Spinal cord (tissue), 10 donors: ENCODE measurements at places on chromosomes 6 and 20. TPM values are rescaled to one million over a fixed set of nuclear protein-coding genes. Genes with fewer than 3 reads are reported as not detected.
A peak's percentile ranks its signal among the peaks of the same experiment; 100 is the strongest.

- H3K36me3 ChIP-seq: peaks cover 5% of the 10 kb centered on the region
- DNase-seq: no peak
- peaks cover 28% of the 10 kb centered on the region for H3K4me1 ChIP-seq
- no peaks in the 10 kb centered on the region for H3K27me3 ChIP-seq
- no peak overlapping the region for H3K27ac ChIP-seq
- H3K4me3 ChIP-seq: no peak overlapping the region
These were observed 35.9 kb downstream of the DUSP22 start for GRCh38 chr6:328136-328670.

GRCh38 chr6:111888928-111889695, 15.9 kb upstream of the FYN start:
- peaks cover 4% of the 10 kb centered on the region for H3K4me1 ChIP-seq
- peak; percentile 87 for DNase-seq

The FAM83C gene
- total RNA-seq: not detected

The LAMP5 gene
- total RNA-seq: 27.4 TPM

DNA sequence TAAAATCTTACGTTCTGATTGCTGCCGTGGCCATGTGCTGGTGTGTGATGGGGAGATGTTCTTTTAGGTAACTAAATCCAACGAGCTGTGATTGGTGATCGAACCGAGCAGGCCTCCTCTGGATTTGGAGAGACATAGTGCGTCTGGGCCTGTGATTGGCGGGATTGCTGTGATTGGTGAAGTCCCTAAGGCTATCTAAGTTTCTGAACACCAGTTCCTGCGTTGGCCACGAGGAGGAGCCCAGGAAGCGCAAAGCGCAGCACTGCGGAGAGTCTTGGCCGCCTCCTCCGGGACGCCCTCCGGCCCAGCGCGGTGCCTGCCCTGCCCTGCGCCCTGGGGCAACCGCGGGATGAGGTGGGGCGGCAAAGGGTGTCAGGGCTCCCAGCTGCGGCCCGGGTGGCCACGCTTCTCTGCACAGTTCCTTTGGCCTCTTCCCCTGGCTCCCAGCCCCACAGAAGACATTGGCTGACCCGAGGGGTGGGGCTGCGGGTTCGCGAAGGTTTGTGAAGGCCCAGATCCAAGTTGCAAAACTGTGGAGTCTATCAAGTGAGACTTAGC, 33.0 kb downstream of the HNF4A start:
- H3K4me3 ChIP-seq: no peak overlapping the region
- H3K36me3 ChIP-seq: no peaks in the 10 kb centered on the region
- no peaks in the 10 kb centered on the region for H3K4me1 ChIP-seq
- peak; percentile 35 for DNase-seq
- no peak overlapping the region for H3K27ac ChIP-seq

GRCh38 chr6:98946879-98947410, 801 bp downstream of the FBXL4 start:
- no peaks in the 10 kb centered on the region for H3K27me3 ChIP-seq
- peak overlapping the region; percentile 85 for H3K27ac ChIP-seq
- peaks cover 3% of the 10 kb centered on the region for H3K4me1 ChIP-seq
- H3K36me3 ChIP-seq: no peaks in the 10 kb centered on the region
- H3K4me3 ChIP-seq: peak overlapping the region; percentile 69

- H3K4me1 ChIP-seq: peaks cover 31% of the 10 kb centered on the region
- no peaks in the 10 kb centered on the region for H3K36me3 ChIP-seq
- H3K27ac ChIP-seq: peak overlapping the region; percentile 54
- H3K27me3 ChIP-seq: no peaks in the 10 kb centered on the region
- no peak for DNase-seq
These were observed 116.5 kb downstream of the TCP11 start for GRCh38 chr6:35024551-35025054.

The RNF144B gene
- total RNA-seq: 8.6 TPM

DNA sequence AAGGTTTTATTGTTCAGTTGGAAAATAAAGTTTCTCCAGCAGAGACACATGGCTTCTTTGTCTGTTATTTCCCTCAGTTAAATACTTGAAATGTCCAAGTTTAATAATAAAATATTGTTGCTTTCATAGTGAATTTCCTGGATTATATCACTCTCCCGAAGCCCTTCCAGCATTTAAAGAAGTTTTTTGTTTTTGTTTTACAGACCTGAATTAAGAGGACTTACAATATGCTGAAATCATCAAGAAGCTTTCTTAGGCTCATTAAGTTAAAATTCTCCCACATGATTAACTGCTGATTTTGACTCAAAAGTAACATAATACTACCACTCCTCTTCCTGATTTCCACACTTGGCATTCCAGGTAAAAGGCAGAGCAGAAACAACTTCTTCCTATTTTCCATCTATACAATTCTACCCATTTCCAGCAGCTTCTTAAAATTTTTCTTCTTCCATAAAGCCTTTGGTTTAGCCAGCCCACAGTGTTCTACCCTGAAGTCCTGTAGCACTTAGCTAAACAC, 35.8 kb downstream of the PDSS2 start:
- H3K4me3 ChIP-seq: no peak overlapping the region
- H3K27me3 ChIP-seq: no peaks in the 10 kb centered on the region
- H3K4me1 ChIP-seq: no peaks in the 10 kb centered on the region
- no peak overlapping the region for H3K27ac ChIP-seq

DNA sequence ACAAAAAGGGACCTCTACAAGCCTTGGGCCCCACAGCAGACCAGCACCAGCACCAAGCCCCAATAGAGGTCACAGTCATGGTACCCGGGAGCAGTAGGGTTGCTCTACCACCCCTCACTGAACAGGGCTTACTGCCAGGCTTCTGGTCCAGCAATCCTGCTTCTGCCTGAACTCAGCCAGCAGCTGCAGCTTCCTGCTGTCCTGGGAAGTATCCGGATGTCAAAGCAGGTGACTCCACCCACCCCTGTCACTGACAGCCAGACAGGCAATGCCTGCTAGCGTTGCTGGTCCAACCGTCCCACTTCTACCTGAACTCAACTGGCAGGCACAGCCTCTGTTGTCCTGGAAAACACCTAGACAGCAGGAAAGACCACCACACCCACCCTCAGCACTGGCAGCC, 47.0 kb upstream of the PCSK2 start:
- H3K27me3 ChIP-seq: no peaks in the 10 kb centered on the region
- no peaks in the 10 kb centered on the region for H3K36me3 ChIP-seq
- H3K4me1 ChIP-seq: no peaks in the 10 kb centered on the region
- no peak overlapping the region for H3K4me3 ChIP-seq
- DNase-seq: no peak
- H3K27ac ChIP-seq: no peak overlapping the region

GRCh38 chr20:497979-498378, 35.6 kb upstream of the TBC1D20 start:
- H3K36me3 ChIP-seq: peaks cover 23% of the 10 kb centered on the region
- H3K4me1 ChIP-seq: no peaks in the 10 kb centered on the region
- H3K27ac ChIP-seq: no peak overlapping the region
- H3K4me3 ChIP-seq: no peak overlapping the region

GRCh38 chr6:117907601-117908245, 659 bp downstream of the SLC35F1 start:
- DNase-seq: no peak
- no peaks in the 10 kb centered on the region for H3K36me3 ChIP-seq
- H3K4me3 ChIP-seq: peak overlapping the region; percentile 79
- no peaks in the 10 kb centered on the region for H3K4me1 ChIP-seq

- no peak overlapping the region for H3K27ac ChIP-seq
- no peak for DNase-seq
These were observed 28.5 kb downstream of the HLA-B start for GRCh38 chr6:31328355-31328960.

DNA sequence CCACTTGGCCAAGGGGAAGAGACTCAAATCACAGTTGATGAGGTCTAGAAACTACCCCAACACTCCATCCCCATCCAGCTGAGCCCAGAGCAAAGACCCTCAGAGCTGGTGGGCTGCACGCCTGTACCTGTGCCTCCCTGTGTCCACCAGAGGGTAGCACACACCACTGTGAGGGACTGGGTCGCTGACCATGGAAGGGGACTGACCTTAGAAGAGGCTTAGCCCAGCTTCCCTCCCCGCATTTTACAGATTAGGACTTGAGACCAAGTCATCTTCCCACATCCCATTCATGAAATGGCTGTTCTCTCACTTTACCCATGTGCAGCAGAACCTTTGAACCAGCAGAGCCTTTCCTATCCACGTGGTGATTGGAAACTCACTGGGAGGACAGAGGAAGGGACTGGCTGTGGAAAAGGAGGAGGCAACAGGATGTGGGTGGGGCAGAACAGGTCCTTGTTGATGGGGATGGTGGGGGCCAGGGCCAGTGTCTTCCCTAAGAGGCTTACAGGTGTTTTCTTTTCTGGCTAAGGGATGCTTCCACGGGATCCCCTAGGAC, 44.3 kb downstream of the CPXM1 start:
- peaks cover 25% of the 10 kb centered on the region for H3K36me3 ChIP-seq
- H3K27ac ChIP-seq: no peak overlapping the region
- peaks cover 16% of the 10 kb centered on the region for H3K4me1 ChIP-seq
- no peak overlapping the region for H3K4me3 ChIP-seq

GRCh38 chr6:11258260-11259237, 26.1 kb upstream of the NEDD9 start:
- H3K4me1 ChIP-seq: peaks cover 3% of the 10 kb centered on the region
- H3K27me3 ChIP-seq: no peaks in the 10 kb centered on the region
- H3K4me3 ChIP-seq: no peak overlapping the region
- no peak overlapping the region for H3K27ac ChIP-seq
- H3K36me3 ChIP-seq: no peaks in the 10 kb centered on the region

The RNF8 gene
- total RNA-seq: 22.8 TPM

The BPIFB1 gene
- total RNA-seq: not detected

The GLP1R gene
- total RNA-seq: 0.61 TPM

GRCh38 chr6:133016631-133017030, 202.3 kb downstream of the RPS12 start:
- no peaks in the 10 kb centered on the region for H3K4me1 ChIP-seq
- no peak overlapping the region for H3K4me3 ChIP-seq
- H3K27me3 ChIP-seq: no peaks in the 10 kb centered on the region
- no peak overlapping the region for H3K27ac ChIP-seq
- no peak for DNase-seq

DNA sequence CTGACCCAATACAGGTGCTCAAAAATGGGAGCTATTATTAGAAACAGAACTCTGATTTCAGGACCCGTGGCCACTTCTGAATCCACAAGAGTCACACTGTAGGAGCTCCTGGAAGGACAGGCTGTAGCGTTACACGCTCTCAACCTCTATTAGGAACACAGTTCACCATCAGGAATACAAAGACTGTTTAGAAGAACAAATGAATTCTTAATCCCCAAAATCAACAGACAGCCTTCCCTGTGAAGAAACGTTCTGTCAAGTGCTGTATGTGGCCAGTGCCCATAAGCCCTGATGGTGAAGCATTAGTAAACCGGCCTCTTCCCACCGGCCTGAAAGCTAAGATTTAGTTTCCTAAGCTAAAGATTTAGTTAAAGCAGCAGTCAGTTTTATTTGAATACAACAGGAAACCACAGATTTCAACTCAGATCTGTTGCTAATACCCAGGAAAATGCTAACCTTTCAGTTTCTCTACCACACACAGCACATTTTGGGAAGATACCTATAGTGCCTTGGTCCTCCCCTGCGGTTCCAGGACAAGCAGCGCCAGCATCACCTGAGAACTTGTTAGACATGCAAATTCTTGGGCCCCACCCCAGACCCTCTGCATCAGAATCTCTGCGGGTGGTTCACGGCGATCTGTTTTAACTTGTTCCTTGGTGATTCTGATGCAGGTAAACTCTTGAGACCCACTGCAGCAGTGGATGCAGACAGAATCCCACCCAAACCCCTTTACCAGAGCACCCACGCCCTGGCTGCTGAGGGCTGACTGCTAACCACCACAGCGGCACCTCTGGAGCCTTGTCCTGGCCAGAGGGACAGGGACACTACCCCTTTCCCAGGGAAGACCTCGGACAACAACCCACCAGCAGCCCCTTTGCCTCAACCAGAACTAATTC, 33.4 kb downstream of the MTRES1 start:
- H3K27ac ChIP-seq: no peak overlapping the region
- H3K36me3 ChIP-seq: no peaks in the 10 kb centered on the region
- no peaks in the 10 kb centered on the region for H3K4me1 ChIP-seq
- DNase-seq: no peak

The ALDH8A1 gene
- total RNA-seq: 1.1 TPM

DNA sequence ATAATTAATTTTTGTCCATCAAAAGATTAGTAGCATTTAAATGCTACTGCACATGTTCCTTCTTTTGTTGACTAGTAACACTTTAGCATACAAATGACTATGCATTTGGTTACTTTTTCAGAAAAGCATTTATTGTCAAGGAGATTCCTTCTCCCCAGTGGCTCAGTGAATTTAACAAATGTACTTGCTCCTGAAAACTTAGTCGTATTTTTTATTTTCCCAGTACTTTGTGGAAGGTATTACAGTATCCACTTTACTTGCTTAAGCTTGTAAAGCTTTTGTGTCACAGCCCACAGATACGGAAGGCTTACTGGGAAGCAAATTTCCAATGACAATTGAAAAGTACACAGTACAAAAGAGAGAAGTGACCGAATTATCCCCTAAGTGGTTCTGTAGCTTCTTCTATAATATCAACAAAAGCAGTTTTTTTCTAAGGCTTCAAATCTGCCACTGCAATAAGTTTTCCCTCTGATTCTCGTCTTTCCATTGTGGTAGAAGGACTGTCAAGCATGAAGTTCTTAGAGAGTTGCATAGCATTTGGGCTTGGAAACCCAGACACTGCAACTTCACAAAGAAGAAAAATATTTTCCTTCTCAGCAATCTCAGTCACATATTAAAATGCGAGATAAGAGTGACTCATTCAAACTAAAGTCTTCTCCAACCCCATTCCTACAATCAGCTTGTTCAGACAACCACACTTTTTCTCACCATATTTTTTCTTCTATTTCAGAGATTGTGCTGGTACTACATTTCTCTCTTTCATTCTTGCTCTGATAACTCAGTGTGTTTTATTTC, 431.2 kb downstream of the GRIK2 start:
- H3K4me3 ChIP-seq: no peak overlapping the region
- H3K4me1 ChIP-seq: no peaks in the 10 kb centered on the region

The HLA-DOA gene
- total RNA-seq: 5.8 TPM

The POPDC3 gene
- 9.0 TPM for total RNA-seq

- H3K27ac ChIP-seq: no peak overlapping the region
- DNase-seq: no peak
- peaks cover 26% of the 10 kb centered on the region for H3K4me1 ChIP-seq
- no peaks in the 10 kb centered on the region for H3K36me3 ChIP-seq
- H3K27me3 ChIP-seq: peaks cover 3% of the 10 kb centered on the region
These were observed 115.2 kb downstream of the TOX2 start for GRCh38 chr20:44029848-44030230.

GRCh38 chr20:39946053-39946810, 742.8 kb downstream of the MAFB start:
- H3K27me3 ChIP-seq: no peaks in the 10 kb centered on the region
- no peaks in the 10 kb centered on the region for H3K4me1 ChIP-seq
- no peak overlapping the region for H3K4me3 ChIP-seq
- H3K27ac ChIP-seq: no peak overlapping the region
- no peaks in the 10 kb centered on the region for H3K36me3 ChIP-seq

- DNase-seq: no peak
- H3K4me1 ChIP-seq: peaks cover 8% of the 10 kb centered on the region
- no peaks in the 10 kb centered on the region for H3K27me3 ChIP-seq
These were observed 65.1 kb upstream of the TOP1 start for GRCh38 chr20:40963505-40963845.

The RCAN2 gene
- total RNA-seq: 57.5 TPM

- no peak overlapping the region for H3K27ac ChIP-seq
- no peak for DNase-seq
- H3K4me1 ChIP-seq: no peaks in the 10 kb centered on the region
- no peaks in the 10 kb centered on the region for H3K27me3 ChIP-seq
These were observed 46.7 kb upstream of the ISM1 start for GRCh38 chr20:13174402-13174801.

GRCh38 chr6:90328004-90328403, 31.4 kb upstream of the BACH2 start:
- H3K36me3 ChIP-seq: no peaks in the 10 kb centered on the region
- H3K4me1 ChIP-seq: no peaks in the 10 kb centered on the region
- no peak overlapping the region for H3K27ac ChIP-seq
- peak; percentile 16 for DNase-seq
- no peak overlapping the region for H3K4me3 ChIP-seq
- no peaks in the 10 kb centered on the region for H3K27me3 ChIP-seq
